ENCODE measurements at places on chromosomes 12 and 14. TPM values are rescaled to one million over a fixed set of nuclear protein-coding genes. Genes with fewer than 3 reads are reported as not detected.

- no peaks in the 10 kb centered on the region for H3K36me3 ChIP-seq
- no peak for DNase-seq
- H3K27me3 ChIP-seq = no peaks in the 10 kb centered on the region
- H3K4me1 ChIP-seq = no peaks in the 10 kb centered on the region
Observed at GRCh38 chr14:103819503-103820307, 27.7 kb downstream of the PPP1R13B start.

- no peak for DNase-seq
- peaks cover 54% of the 10 kb centered on the region for H3K4me1 ChIP-seq
- peak overlapping the region; percentile 98 for H3K27ac ChIP-seq
- no peaks in the 10 kb centered on the region for H3K36me3 ChIP-seq
- no peak overlapping the region for H3K4me3 ChIP-seq
Observed at GRCh38 chr14:76917745-76918255, 91.6 kb downstream of the LRRC74A start.

DNA sequence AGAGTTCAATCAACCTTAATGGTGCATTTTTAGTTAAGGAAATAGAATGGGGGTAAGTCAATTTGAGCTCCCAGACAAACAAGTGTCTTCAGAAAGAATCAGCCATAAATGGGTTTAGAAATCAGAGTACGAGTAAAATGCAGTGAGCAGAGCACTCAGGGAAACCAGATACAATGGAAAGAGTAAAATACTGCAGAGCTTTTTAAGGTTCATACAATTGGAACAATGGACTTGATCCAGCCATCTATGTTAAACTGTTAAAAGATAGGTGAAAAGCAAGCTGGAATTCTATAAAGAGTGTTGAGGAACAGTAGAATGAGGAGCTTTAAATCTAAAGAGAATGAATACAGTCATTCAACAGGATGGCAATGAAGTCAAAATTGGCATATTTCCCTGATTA is 23.8 kb upstream of the PCNX4 start:
- no peaks in the 10 kb centered on the region for H3K4me1 ChIP-seq
- H3K27me3 ChIP-seq = no peaks in the 10 kb centered on the region
- no peak overlapping the region for H3K27ac ChIP-seq
- DNase-seq = no peak
- no peaks in the 10 kb centered on the region for H3K36me3 ChIP-seq

DNA sequence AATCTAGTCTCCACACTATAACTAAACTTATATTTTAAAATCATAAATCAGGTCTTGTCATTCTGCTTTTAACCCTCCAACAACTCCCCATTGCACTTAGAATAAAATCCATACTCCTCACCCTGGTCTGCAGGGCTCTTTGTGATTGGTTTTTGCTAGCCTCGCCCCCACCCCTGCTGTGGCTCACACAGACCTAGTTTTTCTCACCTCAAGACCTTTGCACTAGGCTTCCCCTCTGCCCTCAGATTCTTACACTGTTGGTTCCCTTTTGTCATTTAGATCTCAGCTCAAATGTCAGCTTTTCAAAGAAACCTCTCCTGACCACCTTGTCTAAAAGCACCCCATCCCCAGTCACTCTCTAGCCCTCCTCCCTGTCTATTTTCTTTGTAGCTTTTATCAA is 10.7 kb upstream of the LHX5 start:
- no peaks in the 10 kb centered on the region for H3K36me3 ChIP-seq
- DNase-seq = no peak
- H3K4me1 ChIP-seq = no peaks in the 10 kb centered on the region
- H3K27ac ChIP-seq = no peak overlapping the region
- H3K4me3 ChIP-seq = no peak overlapping the region

DNA sequence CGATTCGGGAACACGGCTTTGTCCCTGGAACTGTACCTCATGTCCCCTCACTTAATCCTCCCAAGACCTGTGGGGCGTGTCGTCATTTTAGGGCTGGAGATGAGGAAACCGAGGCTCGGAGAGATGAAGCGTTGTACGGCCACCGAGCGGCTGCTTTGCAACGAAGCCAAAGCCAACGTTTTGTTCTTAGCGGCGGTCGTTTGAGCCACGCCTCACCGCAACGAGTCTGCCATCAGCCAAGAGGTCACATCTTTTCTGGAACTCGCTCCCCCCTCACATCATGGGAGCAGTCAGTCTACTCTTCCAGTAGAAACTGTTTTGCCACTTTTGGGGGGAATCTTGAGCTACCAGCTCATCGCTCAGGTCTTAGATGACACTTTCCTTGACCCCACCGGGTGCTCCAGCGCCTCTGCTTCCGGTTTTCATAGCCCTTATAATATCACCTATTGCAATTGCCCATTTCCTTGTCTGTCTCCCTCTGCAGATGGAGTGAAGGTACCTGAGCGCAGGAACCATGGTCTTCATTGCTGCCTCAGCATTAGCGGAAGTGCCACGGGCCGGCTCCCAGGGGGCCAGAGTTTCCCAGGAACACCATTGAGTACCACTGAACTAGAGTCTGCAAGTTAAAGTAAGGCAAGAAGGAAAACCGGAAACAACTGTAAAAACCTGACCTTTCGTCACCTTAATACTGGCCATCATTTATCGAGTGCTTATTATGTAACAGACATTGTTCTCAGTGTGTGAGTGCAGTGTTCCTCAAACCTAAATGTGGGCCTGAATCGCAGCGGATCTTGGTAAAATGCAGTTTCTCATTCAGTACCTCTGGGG is 19.6 kb downstream of the NINJ2 start:
- peaks cover 24% of the 10 kb centered on the region for H3K4me1 ChIP-seq
- H3K27me3 ChIP-seq = no peaks in the 10 kb centered on the region
- no peak overlapping the region for H3K4me3 ChIP-seq
- DNase-seq = no peak
- no peaks in the 10 kb centered on the region for H3K36me3 ChIP-seq
- H3K27ac ChIP-seq = peak overlapping the region; percentile 55

DNA sequence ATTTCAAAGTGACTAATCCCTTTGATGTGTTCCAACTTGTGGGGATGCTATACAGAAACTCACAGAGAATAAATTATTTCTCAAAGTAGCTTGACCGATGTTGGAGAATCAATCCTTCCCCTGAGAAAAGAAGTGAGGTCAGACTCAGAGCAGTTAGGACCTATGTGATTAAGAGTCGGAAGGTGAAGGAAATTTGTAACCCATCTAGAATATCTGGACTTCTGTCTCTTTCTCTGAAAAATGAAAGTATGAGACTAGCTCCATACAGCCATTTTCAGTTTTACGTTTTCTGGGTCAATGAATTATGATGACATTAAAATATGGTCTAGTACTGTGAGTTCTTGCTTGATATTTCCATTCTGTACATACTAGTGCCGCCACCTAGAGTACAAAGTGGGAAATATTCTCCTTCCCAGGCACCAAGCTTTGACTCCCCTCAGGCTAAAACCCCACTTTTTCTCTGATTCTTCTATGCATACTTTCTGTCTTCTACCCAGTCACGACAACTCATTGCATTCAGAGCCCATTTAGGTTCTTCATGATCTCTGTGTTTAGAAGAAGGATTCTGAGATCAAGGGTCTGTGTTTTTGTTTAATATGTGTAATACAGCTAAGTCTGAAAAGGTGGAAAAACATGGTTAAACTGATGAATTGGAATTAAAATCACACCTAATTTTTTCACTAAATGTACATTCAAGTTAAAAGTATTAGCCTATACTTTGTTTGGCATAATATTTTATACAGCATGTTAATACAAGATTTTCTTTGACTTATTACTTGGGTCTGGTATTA is 6.9 kb upstream of the NTS start:
- H3K4me3 ChIP-seq = no peak overlapping the region
- H3K4me1 ChIP-seq = no peaks in the 10 kb centered on the region
- peak; percentile 44 for DNase-seq
- no peaks in the 10 kb centered on the region for H3K36me3 ChIP-seq
- no peaks in the 10 kb centered on the region for H3K27me3 ChIP-seq

- peaks cover 23% of the 10 kb centered on the region for H3K36me3 ChIP-seq
- no peak overlapping the region for H3K27ac ChIP-seq
- peaks cover 27% of the 10 kb centered on the region for H3K4me1 ChIP-seq
- DNase-seq = no peak
- H3K4me3 ChIP-seq = no peak overlapping the region
- H3K27me3 ChIP-seq = no peaks in the 10 kb centered on the region
Observed at GRCh38 chr14:100837805-100838350, 12.0 kb downstream of the MEG3 start.

GRCh38 chr12:130919086-130919485 is 34.6 kb upstream of the ADGRD1 start:
- no peak for DNase-seq
- peaks cover 3% of the 10 kb centered on the region for H3K27me3 ChIP-seq
- no peak overlapping the region for H3K4me3 ChIP-seq
- H3K4me1 ChIP-seq = no peaks in the 10 kb centered on the region

DNA sequence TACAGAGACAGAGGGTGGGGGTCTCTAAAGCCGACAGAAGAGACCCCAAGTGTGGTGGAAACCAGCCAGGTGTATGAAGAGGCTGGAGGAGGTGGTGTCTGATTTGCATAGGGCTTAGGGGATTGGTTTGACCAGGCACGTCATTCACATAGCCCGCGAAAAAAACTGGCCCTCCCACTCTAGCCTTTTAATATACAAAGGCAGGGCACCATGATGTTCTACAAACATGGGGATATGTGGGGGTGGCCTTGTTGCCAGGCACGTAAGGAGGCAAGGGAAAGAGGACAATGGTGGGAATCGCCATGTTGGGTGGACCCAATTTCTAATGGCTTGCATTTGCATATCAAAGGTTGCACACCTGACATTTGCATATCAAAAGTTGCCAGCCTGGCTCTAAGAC is 13.2 kb downstream of the LALBA start:
- no peaks in the 10 kb centered on the region for H3K36me3 ChIP-seq
- no peak overlapping the region for H3K4me3 ChIP-seq
- DNase-seq = no peak
- H3K4me1 ChIP-seq = no peaks in the 10 kb centered on the region

GLTP gene
- 23.5 TPM for total RNA-seq

GPRC5D gene
- not detected for total RNA-seq

PTPRO gene
- total RNA-seq = 0.12 TPM

DTX3 gene
- 18.3 TPM for total RNA-seq

STXBP6 gene
- total RNA-seq = 27.1 TPM

SMIM41 gene
- 0.18 TPM for total RNA-seq

Measured in astrocyte (in vitro differentiated cells and primary cell).